ENCODE measurements at places on chromosomes 12 and 14. TPM values are rescaled to one million over a fixed set of nuclear protein-coding genes. Genes with fewer than 3 reads are reported as not detected.

SYNDIG1L gene
- 0.33 TPM for total RNA-seq

DNA sequence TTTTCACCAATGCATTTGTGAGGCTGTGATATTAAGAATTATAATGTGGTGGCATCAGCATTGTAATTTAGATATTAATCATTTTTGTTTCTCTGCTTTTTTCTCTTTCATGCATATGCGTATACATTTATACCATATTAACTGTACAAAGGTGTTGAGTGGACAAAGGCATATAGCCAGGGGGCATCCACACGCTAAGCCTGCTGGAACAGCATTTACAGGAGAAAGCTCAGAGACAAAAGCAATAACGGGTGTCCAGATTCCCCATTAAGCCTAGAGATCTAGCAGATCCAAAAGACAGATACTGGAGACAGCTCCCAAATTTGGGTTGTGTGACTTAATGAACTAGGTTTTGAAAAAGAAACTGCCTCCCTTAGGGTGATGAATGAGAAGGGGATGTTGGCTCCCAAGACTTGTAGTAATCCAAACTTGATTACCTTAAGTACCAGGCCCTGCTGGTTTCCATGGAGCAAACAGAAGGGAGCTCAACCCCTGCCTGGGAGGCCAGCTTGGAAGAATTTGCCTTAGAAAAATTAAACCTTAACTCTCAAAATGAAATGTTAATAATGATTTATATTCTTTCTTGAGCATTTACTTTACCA, 181.9 kb downstream of the SLC6A15 start:
- no peak for DNase-seq

DNA sequence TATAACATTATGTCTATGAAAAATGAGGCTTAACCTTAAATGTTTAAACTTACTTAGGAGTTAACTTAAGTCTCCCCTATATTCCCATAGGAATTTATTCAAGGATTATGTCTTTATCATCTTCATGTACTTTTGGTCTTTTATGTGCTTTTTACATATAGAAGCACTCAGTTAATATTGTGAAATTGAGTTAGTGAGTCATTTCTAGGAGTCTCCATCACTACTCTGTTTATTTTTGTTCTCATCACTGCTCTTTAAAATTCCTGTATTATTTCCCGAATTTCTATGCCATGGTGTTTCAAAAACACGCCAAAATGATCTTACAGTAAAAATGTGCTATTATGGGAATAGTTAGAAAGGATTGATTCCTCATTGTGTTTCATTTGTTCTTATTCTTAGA, 31.6 kb downstream of the TBC1D15 start:
- no peak for DNase-seq

DNA sequence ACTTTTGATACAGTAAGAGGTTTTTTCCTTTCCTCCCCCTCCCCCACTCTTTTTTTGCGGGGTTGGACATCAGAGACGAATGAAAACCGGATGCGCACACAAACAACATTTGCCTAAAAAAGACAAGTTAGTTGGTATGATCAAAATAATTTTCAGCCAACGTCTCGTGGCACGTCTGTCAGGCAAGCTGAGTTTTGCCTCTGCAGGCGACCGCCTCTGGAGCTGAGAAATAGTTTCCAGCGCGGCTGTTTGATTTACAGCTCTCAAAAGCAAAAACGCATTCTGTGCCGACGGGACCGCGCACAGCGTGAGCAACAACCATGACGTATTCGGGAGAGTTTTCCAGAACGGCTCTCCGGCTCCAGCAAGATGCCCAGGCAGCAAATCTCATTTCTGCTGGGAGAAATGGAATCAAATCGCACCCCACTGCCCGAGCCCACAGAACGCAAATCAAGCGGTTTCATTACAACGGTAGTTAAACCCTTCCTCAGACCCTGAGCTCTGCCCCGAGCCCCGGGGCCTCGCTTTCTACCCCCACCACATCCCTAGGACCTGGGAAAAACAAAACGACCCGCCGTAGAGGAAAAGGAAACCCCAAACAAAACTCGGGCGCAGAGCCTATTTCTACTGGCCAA, 14.2 kb upstream of the CALM1 start:
- DNase-seq, result peak; percentile 94

GRCh38 chr14:81313775-81314429, 86.2 kb downstream of the STON2 start:
- no peak for DNase-seq

DNA sequence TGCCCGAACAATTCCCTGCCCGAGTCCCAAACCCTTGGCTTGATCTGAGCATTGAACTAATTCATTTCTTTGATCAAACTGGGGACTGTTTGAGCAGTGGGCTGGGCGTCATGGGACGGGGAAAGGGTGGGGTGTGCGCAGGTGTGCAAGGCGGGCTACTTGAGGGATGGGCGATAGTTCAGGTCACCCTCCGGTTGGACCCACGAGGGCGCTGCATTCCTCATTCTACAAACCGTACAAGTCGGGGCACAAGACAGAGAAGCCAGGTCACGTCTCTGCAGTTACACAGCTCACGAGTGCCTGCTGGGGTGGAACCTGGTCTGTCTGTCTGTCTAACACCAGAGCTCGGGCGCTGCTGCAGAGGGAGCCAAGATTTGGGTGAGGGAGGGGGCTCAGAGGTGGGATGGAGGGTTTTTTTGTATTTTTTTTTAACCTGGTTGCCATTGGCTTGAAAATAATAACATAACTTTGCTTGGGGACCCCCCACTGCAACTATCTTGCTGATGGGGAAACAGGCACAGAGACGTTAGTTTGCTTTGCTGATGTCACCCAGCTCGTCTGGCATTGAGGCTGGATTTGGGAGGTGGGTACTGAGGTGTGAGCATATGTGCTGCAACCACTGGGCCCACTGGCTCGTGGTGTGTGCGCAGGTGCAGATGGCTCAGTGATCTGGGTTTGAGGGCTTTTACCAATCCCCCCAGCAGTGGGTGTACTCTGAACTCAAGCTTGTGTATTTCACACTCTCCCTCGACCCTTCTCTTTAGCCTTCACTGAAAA, 7.6 kb upstream of the RTL1 start:
- DNase-seq, result no peak

- peak; percentile 85 for DNase-seq
Measured at GRCh38 chr14:36518586-36519430, 1.2 kb downstream of the NKX2-1 start.

GRCh38 chr14:85531587-85532373, 1.8 kb downstream of the FLRT2 start:
- DNase-seq, result no peak

All from esophagus muscularis mucosa (tissue), 4 donors.